ENCODE measurements at places on chromosomes 6 and 20. TPM values are rescaled to one million over a fixed set of nuclear protein-coding genes. Genes with fewer than 3 reads are reported as not detected.
A peak's percentile ranks its signal among the peaks of the same experiment; 100 is the strongest.

DNA sequence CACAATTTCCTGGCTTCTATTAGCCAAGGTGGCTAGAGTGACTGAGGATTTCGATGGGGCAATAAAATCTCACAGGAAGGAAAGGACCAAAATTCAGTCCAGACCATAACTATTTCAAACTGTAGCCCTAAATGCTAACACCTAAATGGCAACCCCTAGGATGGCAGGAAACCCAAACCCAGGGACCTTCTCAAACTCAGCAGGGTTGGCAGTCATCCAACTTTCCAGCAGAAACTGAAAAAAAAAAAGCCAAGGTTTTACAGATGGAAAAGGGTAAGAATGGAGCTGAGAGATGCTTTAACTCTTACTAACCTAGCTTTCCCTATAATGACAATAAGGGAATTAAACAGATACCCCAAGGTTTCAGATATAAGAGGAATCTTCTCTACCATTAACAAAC is 10.5 kb downstream of the IBTK start:
- H3K27ac ChIP-seq: no peak overlapping the region
- H3K36me3 ChIP-seq: peaks cover 38% of the 10 kb centered on the region
- H3K4me3 ChIP-seq: no peak overlapping the region

DNA sequence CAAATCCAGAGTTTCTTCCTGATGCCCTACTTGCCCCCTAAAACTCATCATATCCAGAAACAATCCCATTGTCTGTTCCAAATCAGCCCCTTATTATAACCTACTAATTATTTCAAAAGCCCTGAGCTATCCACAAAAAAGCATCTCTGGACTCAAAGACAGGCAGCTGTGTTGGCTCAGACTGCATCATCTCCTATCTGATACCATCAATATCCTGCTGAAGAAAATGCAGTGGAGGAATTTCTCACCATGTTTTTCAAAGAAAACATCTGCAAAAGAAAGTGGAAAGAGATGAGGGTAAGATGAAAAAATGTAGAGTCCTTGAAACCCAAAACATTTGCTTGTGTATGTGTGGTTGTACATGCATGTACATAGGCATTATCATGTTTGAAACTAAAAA is 153.0 kb upstream of the DEFB112 start:
- no peaks in the 10 kb centered on the region for H3K27me3 ChIP-seq
- DNase-seq: no peak
- no peaks in the 10 kb centered on the region for H3K36me3 ChIP-seq
- no peaks in the 10 kb centered on the region for H3K4me1 ChIP-seq
- H3K4me3 ChIP-seq: no peak overlapping the region

DNA sequence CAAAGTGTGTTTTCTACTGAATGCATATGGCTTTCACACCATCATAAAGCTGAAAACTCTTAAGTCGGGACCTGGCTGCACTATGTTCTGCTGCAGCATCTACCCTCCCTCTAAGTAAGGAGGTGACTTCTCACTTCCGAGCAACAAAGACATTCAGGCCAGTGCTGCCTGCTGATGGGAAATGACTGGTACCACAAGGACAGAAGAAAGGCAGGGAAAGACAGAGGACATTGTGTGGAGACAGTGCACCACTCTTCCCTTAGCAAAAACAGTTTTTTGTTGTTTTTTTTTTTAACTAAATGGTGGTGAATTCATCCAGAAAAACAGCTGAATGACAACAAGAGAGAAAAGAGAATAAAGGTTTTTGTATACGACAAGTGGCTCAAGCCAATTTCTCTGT is 81.5 kb downstream of the MAP7 start:
- no peaks in the 10 kb centered on the region for H3K36me3 ChIP-seq
- no peak for DNase-seq
- H3K27me3 ChIP-seq: peaks cover 13% of the 10 kb centered on the region
- no peak overlapping the region for H3K27ac ChIP-seq

DNA sequence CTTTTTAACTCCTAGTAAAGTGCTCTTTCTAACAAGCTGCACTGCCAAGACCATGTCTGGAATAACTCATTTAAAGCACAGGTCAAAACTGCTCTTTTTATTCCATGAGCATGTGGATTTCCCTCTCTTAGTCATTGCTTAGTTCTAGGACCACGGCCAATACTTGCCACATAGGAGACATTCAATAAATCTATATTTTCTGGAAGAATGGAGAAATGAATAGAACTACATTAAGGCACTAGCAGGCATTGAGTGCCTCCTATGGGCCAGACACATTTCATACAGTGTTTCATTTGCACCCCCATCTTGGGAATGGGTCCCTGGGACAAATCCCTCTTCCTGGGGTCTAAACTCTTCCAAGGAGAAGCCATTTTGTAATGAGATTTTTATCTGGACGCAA is 552.8 kb upstream of the CITED2 start:
- DNase-seq: no peak
- H3K4me1 ChIP-seq: no peaks in the 10 kb centered on the region
- H3K27ac ChIP-seq: no peak overlapping the region
- H3K27me3 ChIP-seq: no peaks in the 10 kb centered on the region
- H3K36me3 ChIP-seq: no peaks in the 10 kb centered on the region
- H3K4me3 ChIP-seq: no peak overlapping the region

- H3K36me3 ChIP-seq: peaks cover 8% of the 10 kb centered on the region
- no peak overlapping the region for H3K4me3 ChIP-seq
- peaks cover 2% of the 10 kb centered on the region for H3K27me3 ChIP-seq
- no peaks in the 10 kb centered on the region for H3K4me1 ChIP-seq
- H3K27ac ChIP-seq: no peak overlapping the region
These were observed 39.4 kb upstream of the HIVEP2 start for GRCh38 chr6:142984386-142984785.

DNA sequence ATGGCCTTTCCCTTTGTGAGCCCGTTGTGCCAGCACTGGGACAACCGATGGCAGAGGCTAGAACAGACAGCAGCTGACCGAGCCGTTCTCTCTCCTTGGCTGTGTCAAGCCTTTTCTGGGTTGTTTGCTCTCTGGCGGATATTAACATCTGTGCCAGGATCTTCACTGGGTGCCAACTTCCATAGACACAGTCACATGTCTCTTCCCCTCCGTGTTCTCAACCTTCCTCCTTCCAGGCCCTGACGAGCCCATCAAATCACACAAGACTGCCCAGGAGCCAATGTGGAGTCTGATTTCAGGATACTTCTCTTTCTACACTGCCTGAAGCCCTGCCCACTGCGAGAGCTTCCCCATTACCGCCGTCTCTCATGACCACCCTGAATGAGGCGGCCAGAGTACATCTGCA is 111.0 kb upstream of the RALGAPA2 start:
- no peak overlapping the region for H3K4me3 ChIP-seq
- no peaks in the 10 kb centered on the region for H3K36me3 ChIP-seq
- H3K27me3 ChIP-seq: peaks cover 11% of the 10 kb centered on the region
- DNase-seq: no peak

DNA sequence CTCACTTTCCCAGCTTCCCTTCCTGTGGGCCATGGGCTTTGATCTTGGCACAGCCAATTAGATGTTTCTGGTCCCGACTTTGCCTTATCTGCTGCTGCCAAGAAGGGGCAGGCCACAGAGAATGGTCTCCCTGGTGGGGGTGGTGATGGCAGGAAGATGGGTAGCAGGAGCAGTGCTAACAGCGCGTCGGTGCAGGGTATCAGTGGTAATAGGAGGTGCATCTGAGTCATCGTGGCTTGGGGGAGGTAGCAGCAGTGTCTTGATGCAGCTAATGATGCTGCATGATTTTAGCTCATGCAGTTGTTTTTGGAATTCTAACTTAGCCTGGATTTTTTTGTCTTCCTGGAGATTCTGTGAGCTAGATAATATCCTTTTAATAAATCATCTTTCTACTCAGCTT is 18.9 kb upstream of the MAS1 start:
- H3K27me3 ChIP-seq: peaks cover 2% of the 10 kb centered on the region
- peak; percentile 49 for DNase-seq
- no peaks in the 10 kb centered on the region for H3K36me3 ChIP-seq
- no peak overlapping the region for H3K4me3 ChIP-seq
- no peak overlapping the region for H3K27ac ChIP-seq
- peaks cover 10% of the 10 kb centered on the region for H3K4me1 ChIP-seq

DNA sequence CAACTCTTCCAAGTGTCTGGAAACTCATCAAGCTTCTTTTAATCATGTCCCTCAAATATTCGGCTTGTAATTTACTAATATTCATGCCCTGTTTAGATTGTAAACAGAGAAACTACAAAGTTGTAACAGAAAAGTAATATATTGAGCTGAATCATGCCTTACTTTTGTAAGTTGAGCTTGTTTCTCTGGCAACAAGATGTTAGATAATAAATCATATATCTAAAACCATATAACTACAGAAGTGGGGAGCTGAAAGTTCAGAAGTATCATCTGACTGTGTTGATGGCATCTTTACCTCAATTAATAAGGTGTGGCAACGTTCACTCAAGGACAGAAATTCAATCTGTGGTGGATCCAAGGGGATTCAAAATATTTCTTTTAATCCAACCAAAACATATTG is 263.9 kb downstream of the PLCB1 start:
- no peak for DNase-seq
- H3K27me3 ChIP-seq: peaks cover 7% of the 10 kb centered on the region
- no peak overlapping the region for H3K27ac ChIP-seq

DNA sequence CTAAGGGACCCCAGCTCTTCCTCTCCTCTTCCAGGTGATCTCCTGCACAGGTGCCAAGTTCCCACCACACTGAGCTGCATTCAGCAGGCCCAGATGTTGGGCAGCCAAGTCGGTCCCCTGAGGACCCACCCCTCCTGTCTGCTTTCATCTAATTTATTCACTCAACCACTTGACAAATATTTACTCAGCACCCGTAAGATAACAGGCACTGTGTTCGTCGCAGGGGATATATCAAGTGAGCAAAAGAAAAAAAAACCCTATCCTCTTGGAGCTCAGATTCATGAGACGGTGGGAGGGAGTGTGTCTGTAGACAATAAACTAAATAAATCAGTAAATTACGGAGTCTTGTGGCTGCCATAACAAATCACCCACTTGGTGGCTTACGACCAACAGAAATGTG is 143.6 kb downstream of the MRPL14 start:
- no peaks in the 10 kb centered on the region for H3K36me3 ChIP-seq
- H3K27me3 ChIP-seq: peaks cover 12% of the 10 kb centered on the region
- H3K27ac ChIP-seq: no peak overlapping the region
- no peaks in the 10 kb centered on the region for H3K4me1 ChIP-seq
- H3K4me3 ChIP-seq: no peak overlapping the region

GRCh38 chr6:5677219-5678000 is 329.3 kb downstream of the NRN1 start:
- DNase-seq: no peak
- H3K27ac ChIP-seq: no peak overlapping the region
- H3K4me1 ChIP-seq: peaks cover 6% of the 10 kb centered on the region
- no peak overlapping the region for H3K4me3 ChIP-seq

- no peak for DNase-seq
- H3K4me1 ChIP-seq: no peaks in the 10 kb centered on the region
- no peaks in the 10 kb centered on the region for H3K36me3 ChIP-seq
These were observed 407.5 kb upstream of the PLCB4 start for GRCh38 chr20:8661229-8661952.

GRCh38 chr20:2750491-2751251 is 49.8 kb downstream of the CPXM1 start:
- H3K4me3 ChIP-seq: peak overlapping the region; percentile 51
- DNase-seq: no peak
- H3K27ac ChIP-seq: no peak overlapping the region
- peaks cover 55% of the 10 kb centered on the region for H3K27me3 ChIP-seq
- no peaks in the 10 kb centered on the region for H3K36me3 ChIP-seq

DNA sequence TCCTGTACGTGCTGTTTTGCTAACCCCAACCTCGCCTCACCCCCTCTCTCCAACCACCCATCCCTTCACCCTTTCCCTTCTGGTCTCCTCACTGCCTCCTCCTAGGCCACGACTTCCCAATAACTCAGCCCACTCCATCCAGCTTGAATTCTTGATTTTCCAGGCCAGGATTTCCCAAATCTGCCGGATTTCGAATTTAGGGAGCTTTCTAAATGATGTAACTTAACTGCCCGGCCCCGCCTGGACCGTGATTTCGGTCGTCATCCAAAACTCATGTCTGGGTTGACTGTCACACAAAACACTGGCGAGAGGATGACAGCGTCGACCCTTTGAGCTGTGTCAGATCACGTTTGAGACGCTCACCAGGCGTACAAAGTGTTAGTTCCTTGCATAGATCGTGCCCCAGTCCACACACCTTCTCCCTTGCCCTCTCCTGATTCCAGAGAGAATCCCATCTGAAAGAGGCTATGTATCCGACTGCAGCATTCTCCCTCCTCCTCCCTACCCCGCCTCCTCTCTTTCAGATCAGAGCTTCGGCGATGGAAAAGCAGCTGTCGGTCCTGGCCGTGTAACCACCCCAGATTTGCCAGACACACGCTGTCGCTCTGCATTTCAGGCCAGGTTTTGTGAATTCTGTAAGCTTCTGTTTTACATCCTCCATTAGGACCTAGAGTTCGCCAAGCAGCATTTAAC is 168.2 kb downstream of the GPX5 start:
- peaks cover 68% of the 10 kb centered on the region for H3K27me3 ChIP-seq
- peaks cover 7% of the 10 kb centered on the region for H3K4me1 ChIP-seq
- H3K27ac ChIP-seq: no peak overlapping the region
- H3K36me3 ChIP-seq: no peaks in the 10 kb centered on the region

DNA sequence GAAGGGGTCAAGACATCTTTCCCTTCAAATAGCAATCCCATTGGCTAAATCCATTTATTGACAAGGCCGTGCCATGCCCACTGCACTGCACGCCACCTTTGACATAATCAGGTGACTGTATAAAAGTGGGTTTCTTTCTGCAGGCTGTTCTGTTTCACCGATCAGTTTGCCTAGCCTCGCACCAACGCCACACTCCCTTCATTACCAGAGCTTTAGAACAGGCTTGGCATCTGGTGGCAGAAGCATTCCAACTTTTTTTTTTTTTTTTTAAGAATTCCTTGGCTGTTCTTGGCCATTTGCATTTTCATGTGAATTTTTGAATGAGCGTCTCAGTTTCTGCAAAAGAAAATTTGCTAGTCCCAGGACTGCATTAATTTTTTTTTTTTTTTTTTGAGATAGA is 78.1 kb downstream of the PPP1R3G start:
- H3K4me1 ChIP-seq: peaks cover 13% of the 10 kb centered on the region
- DNase-seq: no peak
- H3K27me3 ChIP-seq: no peaks in the 10 kb centered on the region
- no peak overlapping the region for H3K27ac ChIP-seq
- no peaks in the 10 kb centered on the region for H3K36me3 ChIP-seq

DNA sequence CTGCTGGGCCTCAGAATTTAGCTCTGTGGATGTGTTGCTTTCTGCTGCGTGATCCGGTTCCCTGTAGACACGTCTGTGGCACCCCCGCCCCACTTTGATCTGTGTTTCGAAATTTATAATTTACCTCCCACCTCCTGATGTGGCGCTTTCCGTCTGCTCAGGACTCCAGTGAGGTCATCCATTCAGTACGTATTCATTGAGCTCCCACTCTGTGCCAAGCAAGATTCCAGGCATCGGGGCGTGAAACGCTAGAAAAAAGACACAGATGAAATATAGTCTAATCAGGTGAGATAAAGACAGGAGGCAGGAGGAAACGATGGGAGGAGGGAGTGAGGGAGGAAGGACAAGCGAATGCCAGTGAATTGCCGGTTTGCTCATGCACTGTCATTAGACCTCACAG is 431.9 kb upstream of the SULF2 start:
- no peaks in the 10 kb centered on the region for H3K27me3 ChIP-seq
- no peak overlapping the region for H3K4me3 ChIP-seq
- H3K4me1 ChIP-seq: no peaks in the 10 kb centered on the region
- DNase-seq: no peak

The RBL1 gene
- total RNA-seq: 56.3 TPM

The RHAG gene
- total RNA-seq: not detected

The TNFRSF6B gene
- not detected for total RNA-seq

The WFDC2 gene
- total RNA-seq: not detected

The SFTA2 gene
- total RNA-seq: not detected

The QKI gene
- total RNA-seq: 55.3 TPM

The CALHM4 gene
- not detected for total RNA-seq

All from activated CD8-positive, alpha-beta T cell treated with anti-CD3 and anti-CD28 coated beads, Interleukin-2, amount 10 ng/mL, durations not matched to agents 7 days and 5 days (primary cell).